ENCODE measurements at places on chromosomes 7 and 10.

- DNase-seq, result no peak
Measured at GRCh38 chr7:132029369-132030085, 473.1 kb upstream of the PODXL start.

GRCh38 chr10:121648059-121648458, 49.8 kb upstream of the FGFR2 start:
- no peak for DNase-seq

GRCh38 chr7:92722541-92722940, 113.8 kb downstream of the CDK6 start:
- no peak for DNase-seq

- no peak for DNase-seq
Measured at GRCh38 chr10:10346390-10347150, 671.1 kb upstream of the CELF2 start.

DNA sequence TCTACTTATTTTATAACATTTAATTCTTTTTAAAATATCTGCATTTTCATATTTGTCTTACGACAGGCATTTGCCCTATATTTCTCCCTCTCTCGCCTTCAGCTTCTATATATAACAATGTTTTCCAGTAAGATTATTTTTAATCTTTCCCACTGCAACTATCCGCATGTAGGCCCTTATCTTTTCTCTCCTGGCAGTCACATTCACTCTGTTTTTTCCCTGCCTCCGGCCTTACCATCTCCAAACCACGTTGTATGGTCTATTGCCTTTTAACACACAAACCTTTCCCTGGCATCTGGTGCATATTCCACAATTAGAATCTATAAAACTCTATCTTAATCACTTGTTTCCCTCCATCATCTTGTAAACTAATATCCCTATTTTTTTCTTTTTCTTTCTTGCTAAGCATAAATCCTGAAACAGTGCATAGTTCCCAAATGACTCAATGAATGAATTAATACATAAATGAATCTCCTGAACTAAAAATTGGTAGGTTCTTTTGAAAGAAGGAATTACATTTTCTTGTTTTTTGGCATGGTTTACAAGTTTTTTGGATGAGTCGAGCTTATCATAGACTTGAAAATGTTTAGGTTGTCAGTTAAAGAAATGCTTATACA, 173.2 kb downstream of the SEMA3A start:
- DNase-seq, result no peak

- DNase-seq, result no peak
Measured at GRCh38 chr10:49593564-49593875, 16.6 kb upstream of the SLC18A3 start.

GRCh38 chr7:82549616-82550285, 106.2 kb upstream of the CACNA2D1 start:
- DNase-seq, result no peak

GRCh38 chr10:93820434-93820833, 62.7 kb downstream of the LGI1 start:
- DNase-seq, result no peak

GRCh38 chr10:92244796-92245195, 46.1 kb downstream of the CPEB3 start:
- DNase-seq, result no peak

DNA sequence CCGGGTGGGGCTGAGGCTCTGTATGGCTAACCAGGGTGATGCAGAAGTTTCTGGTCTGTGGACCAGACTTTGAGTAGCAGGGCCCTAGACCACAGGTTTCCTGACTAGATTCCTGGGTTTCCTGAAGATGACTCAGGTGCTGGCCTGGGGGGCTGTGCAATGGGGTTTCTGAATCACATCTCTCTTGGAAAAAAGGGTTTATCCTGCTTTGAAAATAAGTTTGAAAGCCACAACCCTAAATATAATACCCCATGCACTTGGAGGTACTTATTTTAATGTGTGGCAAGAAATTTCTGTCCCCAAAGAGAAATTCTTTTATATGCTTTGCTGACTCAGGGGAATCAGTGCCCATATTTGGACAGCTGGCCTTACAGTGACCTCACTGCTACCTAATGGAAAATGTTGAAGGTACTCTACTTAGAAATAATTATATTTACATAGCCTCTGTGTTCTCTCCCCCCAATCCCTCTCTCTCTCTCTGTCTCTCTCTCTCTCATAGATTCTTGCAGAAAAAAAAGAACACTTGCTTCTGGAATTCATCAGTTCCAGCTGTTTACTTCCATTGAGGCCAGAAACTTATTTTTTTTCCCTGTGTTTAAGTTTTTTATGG, 184.4 kb upstream of the LYZL2 start:
- no peak for DNase-seq

GRCh38 chr7:102125127-102125596, 161.5 kb upstream of the SH2B2 start:
- no peak for DNase-seq
